ENCODE measurements at places on chromosomes 7 and 10.

DNA sequence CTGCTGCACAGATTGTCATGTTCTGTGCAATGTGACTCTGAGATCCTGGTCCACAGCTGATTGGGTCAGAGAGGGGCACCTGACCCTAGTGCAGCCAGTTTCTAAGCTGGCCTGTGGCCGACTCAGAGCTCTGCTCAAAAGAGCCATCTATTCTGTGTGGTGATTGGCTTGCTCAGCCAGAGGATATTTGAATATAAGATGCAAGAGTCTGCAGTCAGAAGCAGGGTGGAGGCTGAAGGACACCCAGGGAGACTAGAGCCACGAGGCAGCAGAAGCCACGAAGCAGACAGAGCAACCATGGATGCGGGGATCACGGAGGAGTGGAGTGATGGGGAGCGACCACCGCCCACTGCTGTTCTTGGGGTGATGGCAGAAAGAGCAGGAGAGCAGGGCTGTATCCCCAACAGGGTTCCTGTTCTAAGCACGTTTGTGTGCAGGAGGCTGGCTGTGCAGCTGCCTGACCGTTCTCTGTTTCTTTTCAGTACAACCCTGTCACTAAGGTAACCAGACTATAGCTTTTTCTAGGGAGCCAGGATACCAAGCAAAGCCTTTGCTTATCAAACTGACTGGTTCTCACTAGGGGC lies 19.5 kb upstream of the RHEB start:
- no peak for DNase-seq

- no peak for DNase-seq
These were observed 718 bp upstream of the BPGM start for GRCh38 chr7:134645935-134646334.

DNA sequence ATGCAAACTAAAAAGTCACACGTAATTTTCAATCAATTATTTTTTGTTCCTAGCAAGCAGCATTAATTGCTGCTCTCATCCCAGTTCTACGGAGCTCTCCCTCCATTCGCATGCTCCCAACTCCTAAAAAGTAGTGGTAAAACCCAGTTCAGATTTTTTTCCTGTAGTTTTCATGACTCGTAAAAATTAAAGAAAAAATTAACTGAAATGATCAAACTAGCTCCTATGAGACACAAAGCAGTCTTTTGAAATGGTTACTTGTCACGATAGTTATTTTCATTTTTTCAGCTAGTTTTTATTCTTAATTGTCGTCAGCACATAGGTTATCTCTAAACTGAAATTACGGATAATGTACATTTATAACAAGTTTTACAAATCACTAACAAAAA lies 1.8 kb downstream of the HNRNPA2B1 start:
- no peak for DNase-seq

- DNase-seq: no peak
These were observed 203.2 kb downstream of the GFRA1 start for GRCh38 chr10:116069856-116070255.

- DNase-seq: no peak
These were observed 6.6 kb upstream of the EBF3 start for GRCh38 chr10:129970465-129971364.

- DNase-seq: no peak
These were observed 7.6 kb upstream of the HOXA13 start for GRCh38 chr7:27207348-27207985.

DNA sequence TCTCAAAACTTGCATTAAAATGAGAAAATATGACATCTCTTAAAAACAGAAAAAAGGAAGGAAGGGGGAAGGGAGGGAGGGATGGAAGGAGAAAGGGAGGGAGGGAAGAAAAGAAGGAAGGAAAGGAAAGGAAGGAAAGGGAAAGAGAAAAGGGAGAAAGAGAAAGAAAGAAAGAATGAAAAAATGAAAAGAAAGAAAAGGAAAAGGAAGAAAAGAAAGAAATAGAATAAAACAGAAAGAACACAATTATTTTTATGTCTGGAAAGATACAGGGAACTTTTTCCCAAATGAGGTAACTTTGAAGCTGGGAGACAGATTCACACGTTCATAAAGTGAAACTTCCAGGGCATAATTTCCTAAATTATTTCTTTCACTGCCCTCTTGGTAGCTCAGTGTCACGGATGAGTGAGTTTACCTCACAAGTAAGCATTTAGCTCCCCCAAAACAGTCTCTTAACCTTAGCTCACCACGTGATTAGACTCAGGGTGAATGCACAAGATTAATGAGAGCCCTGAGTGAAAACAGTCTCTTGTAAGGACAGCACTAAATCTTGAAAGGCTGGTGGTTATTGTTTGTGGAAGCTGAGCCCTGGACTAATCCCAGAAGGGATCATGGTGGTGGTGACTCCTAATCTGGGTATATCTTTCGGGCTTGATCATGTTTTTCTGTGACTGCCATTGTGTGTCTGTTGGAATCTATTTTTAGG lies 74.1 kb upstream of the HDAC9 start:
- no peak for DNase-seq

DNA sequence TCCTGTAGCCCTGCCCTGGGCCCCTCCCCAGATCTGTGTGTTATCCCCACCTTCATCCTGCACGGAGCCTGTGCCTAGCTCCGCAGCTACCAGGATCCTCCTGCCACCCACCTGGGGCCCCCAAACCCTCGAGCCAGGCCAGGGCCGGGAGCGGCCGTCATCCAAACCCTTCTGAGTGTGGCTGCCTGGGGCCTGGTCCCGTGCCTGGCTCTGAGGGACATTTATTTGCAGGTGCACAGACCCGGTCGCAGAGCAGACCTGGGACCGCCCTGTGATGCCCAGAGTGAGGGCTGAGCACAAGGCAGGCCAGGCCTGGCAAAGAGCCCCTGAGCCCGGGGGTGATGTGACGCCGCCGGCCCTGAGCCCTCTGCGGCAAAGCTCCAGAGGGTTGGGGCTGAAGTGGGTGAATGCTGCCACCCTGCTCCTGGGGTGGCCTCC lies 27.4 kb upstream of the INPP5A start:
- DNase-seq: no peak

All from stimulated activated CD4-positive, alpha-beta T cell treated with anti-CD3 and anti-CD28 coated beads, Interleukin-2, amount 100 ng/mL, for 24 hours (primary cell).